CD4-positive, alpha-beta T cell treated with Interleukin-6 at 100 ng/mL for 8 hours (primary cell): ENCODE measurements at places on chromosomes 7 and 10.

DNA sequence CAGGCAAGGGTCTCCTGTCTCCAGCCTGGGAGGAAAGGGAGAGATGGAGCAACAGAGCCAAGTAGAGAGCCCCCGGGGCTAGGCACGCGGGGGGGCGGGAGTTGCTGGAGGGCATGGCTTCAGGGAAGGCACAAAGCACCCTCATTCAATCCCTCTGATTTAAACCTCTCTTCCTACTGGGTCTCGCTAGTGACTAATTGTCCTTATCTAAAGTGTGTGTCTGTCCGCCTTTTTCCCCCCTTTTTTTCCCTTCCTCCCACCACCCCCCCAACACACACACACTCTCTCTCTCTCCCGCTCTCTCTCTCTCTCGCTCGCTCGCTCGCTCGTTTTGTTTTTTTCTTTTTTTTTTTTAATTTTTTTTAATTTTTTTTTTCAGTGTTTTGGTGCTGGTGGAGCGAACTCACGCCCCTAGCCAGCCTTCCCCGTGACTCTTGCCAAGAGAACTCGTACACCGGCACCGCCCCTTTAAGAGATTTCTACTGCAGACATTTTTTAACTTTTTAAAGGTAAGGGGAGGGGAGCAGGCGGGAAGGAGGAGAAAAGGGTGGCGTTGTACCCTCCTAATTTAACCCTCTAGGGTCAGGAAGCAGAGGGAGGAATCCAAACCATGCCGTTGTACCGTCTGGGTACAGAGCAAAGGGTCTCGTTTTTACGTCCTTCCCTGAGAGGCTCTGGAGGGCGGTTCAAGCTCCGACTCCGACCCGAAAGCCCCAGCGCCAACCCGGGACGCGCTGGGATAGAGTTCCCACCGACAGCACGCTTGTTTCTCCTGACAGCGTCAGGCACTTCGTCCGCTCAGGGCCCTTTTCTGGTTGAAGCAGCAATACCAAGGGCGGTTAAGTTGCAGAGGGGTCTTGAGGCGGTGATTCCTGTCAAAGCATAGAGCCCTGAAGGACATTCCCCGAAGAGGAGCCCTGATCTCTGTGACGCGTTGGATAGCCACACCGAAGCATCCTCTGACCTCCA is at the start of gene HPSE2:
Gene HPSE2 (minus strand): TSS at position 195 of the 969 bp plus-strand sequence.
- no peak for DNase-seq

DNA sequence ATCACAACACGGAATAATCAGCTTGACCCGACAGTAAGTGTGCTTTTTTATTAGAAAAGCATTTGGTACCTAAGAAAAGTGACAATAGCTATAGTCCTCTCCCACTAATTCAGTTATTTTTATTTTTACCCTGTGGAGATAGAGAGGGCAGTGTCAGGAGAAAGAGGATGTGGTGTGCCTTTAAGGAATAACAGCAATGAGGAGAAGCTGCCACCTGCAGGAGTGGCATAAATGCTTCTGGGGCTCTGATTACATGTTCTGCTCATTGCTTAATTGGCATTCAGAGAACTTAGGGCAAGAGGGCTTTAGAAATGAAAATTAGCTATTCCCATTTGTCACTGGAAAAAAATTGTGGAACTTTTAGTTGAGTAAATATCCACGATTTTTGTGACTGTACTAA is 60.1 kb downstream of the DENND11 start:
- no peak for DNase-seq

DNA sequence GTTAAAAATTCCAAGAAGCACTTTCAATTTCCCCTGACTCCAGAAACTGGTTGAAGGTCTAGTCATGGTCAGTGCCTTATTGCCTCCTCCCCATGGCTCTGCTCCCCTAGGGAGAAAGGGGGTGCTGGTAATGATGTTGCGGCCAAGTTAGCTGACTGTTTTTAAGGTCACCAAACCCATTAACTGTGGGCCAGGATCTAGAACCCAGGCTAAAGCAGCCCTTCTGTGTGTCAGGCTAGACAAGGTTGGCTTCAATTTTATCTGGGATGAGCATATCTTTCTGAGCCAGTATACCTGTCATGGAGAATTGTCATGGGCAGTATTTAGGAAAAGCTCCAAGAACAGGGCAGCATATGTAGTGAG is 11.2 kb upstream of the HOXA13 start:
- no peak for DNase-seq

DNA sequence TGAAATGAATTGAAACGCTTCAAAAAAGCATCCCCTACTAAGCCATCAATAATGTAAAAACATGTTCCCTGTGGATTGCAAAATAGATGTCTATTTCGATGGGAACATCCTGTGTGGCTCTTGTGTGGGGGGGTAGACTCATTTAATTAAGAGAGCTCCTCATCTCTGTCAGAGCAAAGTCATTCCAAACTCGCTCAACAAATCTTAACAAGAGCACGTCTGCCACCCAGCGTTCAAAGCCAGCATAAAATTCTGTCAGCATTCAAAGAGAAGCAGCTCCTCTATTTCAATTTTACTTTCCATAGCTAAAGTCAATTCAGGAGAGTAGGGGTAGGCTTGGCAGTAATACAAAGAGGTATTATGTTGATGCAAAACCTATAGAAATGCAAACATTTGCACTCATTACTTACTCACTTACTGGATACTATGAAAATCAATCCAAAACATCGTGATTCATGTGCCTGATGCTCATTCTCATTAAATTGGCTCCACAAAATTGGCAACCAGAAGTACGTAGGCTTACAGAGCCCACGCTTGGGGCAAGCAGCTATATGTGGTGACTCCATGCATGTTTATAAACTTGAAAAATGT is 114.9 kb downstream of the IPMK start:
- DNase-seq = no peak
